CD14-positive monocyte (primary cell): ENCODE measurements at places on chromosomes 4 and X.

DNA sequence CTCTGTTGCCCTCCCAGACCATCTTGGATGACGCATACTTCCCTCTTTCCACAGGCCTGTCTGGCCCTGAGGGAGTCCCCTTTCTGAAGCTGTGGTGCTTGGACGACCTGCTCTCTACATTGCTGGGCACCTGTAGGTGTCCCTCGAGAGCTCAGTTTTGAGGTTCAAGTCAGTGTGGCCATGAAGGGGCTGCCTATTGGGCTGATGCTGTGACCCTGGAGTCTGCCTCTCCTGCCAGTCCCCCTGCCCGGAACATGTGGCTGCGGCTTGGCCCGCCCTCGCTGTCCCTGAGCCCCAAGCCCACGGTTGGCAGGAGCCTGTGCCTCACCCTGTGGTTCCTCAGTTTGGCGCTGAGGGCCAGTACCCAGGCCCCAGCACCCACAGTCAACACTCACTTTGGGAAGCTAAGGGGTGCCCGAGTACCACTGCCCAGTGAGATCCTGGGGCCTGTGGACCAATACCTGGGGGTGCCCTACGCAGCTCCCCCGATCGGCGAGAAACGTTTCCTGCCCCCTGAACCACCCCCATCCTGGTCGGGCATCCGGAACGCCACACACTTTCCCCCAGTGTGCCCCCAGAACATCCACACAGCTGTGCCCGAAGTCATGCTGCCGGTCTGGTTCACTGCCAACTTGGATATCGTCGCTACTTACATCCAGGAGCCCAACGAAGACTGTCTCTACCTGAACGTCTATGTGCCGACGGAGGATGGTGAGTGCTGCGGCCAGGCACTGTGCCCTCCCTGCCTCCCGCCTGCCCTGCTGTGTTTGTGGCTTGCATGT lies 3.0 kb downstream of the NLGN3 start:
- DNase-seq = no peak

DNA sequence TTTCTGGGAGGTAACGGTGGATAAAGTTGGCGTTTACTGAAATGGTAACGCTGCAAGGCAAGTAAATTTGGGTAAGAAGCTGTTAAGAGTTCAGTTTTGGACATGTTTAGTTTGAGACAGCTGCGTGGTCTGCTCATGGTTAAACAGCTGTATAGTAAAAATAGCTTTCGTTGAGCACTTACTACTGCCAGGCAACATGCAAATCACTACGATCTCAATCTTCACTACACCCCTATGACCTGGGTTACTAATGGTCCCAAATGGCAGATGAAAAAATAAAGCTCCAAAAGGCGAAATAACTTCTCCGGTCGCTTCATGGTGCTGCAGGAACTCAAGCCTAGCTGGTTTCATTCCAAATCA lies 22.2 kb downstream of the FABP2 start:
- DNase-seq = peak; percentile 1

DNA sequence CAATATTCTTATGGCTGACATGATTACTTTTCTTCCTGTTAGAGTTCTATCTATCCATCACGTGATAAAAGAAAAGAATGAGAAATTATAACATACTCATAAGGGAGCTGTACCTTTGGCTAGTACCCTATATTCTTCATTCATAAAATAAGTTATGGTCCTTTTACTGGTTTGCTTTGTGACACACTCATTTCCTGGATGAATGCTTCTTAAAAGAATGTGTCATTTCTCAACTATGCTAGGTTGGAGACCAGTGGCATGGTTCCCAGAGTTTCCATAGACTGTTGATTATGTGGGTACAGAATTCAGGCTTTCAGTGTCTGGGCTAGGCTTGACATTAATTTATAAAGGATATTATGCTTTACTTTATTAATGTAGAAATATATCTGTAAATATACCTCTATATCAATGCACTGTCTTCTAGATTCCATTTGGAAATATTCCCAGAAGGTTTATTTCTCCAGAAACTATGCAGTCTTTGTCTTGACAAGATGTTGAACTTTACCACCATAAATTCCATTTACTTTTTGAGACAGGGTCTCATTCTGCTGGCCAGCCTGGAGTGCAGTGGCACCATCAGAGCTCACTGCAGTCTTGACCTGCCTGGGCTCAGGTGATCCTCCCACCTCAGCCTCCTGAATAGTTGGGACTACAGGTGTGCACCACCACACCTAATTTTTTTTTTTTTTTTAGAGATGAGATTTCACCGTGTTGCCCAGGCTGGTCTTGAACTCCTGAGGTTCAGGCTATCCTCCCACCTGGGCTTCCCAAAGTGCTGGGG lies 23.8 kb downstream of the NUDT6 start:
- no peak for DNase-seq

GRCh38 chr4:78638337-78639172 lies 87.0 kb downstream of the ANXA3 start:
- DNase-seq = no peak

GRCh38 chr4:106303548-106304281 lies 12.3 kb downstream of the TBCK start:
- DNase-seq = no peak

- no peak for DNase-seq
These were observed 81.1 kb downstream of the HADH start for GRCh38 chr4:108070775-108071174.

DNA sequence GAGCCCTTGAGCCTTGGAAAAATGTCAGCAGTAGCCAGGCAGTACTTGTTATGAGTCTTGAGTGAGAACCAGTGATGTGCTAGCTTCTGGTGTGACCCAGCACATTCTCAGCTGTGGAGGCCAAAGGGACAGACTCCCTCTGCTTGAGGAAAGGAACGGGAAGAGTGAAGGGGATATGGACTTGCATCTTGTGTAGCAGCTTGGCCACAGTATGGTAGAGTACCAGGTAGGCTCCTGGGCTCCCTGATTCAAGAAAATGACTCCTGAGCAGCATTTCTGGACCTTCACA lies 1601.9 kb upstream of the ADGRL3 start:
- no peak for DNase-seq

DNA sequence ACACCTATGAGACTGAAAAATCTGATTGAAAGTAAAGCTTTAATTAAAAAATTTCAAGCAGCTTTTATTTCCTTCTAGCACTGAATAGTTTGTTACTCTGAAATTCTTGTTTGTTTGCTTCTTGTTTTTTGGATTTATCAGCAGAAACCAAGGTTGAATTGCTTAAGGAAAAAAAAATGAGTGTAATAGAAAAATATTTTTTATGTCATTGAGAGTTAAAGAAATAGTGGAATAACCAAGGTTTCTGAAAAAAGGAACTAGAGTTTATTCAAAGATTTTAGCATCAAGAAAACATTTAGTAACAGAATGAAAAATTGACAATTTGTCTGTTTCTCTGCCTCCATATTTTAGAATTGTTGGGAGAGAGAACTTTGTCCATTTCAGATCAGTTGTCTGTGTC lies 1852.2 kb downstream of the PCDH7 start:
- DNase-seq = peak; percentile 24

DNA sequence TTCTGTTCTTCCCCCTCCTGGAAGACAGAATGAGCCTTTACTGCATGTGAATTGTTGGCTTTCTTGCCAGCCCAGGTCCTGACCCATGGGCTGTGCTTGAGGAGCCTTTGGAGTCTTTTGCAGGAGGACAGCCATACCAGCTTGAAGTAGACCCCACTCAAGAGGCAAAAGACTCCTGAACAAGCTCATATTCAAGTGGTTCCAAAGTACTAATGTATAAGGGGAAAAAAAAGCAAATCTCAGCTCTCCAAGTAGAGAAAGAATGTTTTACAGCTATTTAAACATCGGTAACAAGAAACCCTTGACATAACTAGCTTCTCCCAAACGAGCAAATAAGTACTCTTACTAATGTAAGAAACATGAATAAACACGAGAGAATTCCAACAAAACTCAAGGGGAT lies 174.9 kb upstream of the MXRA5 start:
- no peak for DNase-seq

- DNase-seq = no peak
These were observed 174.4 kb downstream of the FHIP1A start for GRCh38 chr4:151583157-151583914.

DNA sequence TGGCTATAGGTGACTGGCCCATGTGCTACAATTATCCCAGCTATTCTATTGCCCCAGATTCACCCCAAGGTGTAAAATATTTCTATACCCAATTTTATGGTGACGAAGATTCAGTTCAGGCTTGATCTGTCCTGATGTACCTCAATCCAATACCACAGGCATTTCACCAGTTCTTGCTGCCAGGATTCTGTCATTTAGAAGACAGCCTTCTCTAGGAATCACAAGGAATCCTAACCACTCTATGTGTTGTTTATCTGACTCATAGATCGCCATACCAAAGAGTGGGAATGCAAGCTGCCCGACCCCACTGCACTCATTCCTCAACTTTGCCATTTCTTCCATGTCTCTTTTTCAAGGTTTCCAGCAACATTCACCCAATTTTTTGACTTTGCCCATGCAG lies 355.0 kb upstream of the EMCN start:
- no peak for DNase-seq

- no peak for DNase-seq
These were observed 136.2 kb downstream of the CFAP299 start for GRCh38 chr4:80471756-80472155.

GRCh38 chrX:65406532-65406931 lies 128.1 kb downstream of the LAS1L start:
- DNase-seq = peak; percentile 2

DNA sequence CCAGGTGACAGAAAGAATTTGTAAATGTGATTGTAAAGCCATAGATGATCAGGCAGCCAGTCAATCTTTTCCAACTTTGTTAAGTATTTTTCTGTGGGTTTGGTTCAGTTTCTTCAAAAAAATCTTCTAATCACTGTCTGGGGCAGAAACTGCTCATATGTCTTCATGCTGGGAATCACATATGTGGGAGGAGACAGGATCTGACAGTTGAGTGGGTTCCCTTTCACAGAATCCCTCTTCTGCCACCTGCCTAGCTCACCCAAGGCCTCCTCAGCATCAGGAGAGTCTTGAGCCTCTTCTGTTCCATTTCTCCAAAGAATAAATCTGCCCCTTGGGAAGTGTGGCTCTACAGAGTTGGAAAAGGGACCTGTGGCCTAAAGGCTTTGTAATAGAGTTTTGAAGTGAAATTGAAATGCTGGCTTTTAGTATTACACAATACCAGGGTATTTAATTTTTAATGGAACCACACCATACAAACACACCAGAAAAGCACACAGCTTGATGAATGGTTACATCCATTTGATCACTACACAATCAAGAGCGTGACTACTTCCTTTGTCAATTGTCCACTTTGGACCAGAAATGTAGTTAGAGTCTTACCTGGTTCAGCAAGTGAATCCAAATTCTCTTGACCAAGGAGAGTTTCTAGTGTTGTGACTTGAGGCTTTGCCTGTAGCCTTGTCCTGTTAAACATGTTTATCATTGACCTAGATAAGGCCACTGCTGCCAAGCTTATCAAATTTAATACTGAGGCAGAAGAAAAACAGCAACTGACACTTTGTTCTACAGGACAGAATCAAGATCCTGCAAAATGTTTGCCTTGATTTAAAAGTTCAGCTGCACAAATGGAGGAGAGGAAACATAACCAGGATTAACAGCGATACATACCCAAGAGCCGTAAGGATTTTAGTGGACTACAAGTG lies 20.4 kb downstream of the MSMO1 start:
- DNase-seq = no peak

DNA sequence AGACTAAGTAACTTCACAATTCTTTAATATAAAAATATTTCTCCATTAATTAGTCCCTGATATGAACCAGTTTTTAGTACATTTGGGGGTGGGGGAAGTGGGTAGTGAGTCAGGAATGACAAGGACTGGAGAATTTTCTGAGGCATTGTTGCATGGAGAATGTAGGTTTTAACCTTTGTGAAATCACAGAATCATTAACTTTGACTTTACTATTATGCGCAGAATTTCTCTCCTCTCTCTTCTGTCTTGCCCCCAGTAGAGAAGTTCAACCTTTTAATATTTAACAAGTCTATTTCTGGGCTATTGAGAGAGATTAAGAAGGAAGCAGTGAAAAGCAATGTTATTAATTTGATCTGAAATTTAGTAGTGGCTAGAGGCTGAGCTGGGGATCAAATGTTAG lies 597.0 kb downstream of the PCDH18 start:
- no peak for DNase-seq

- DNase-seq = no peak
These were observed 72.7 kb downstream of the MTMR1 start for GRCh38 chrX:150765782-150766350.

DNA sequence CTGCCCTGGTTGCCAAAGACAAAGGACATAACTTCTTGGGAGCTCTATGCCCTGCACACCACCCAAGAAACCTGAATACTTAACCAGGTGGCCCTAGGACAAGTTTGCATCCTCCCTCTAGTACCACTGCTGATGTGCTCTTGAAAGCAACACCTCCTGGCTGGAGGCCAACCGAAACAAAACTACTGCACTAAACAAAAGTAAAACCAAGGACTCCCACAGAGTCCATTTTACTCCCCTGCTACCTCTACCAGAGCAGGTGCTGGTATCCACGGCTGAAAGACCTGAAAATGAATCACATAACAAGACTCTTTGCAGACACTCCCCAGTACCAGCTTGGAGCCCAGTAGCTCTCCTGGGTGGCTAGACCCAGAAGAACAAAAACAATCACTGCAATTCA lies 941.8 kb downstream of the RAPGEF2 start:
- no peak for DNase-seq

- no peak for DNase-seq
These were observed 221.3 kb downstream of the GPAT3 start for GRCh38 chr4:83757121-83757621.

GRCh38 chr4:40995850-40996249 lies 218.5 kb downstream of the APBB2 start:
- DNase-seq = no peak

GRCh38 chrX:151675121-151675746 lies 20.0 kb upstream of the PRRG3 start:
- DNase-seq = no peak

DNA sequence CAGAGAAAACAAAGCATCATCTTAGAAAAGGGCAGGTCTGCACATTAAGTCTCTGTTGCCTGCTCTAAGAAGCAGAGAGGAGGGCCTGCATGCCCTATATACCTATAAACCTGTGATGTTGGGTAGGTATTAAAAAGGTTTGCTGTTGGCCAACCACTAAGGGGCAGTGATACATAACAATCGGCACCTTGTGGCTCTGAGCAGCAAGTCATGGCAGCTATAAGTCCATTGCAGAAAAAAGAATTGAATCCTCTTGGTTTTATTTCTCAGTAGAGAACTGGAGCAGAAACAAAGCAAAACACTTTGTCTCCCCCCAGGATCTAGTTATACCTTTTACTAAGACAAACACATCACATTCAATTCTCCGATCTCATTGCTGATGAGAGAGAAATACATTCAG lies 1364.4 kb downstream of the STIM2 start:
- DNase-seq = no peak

DNA sequence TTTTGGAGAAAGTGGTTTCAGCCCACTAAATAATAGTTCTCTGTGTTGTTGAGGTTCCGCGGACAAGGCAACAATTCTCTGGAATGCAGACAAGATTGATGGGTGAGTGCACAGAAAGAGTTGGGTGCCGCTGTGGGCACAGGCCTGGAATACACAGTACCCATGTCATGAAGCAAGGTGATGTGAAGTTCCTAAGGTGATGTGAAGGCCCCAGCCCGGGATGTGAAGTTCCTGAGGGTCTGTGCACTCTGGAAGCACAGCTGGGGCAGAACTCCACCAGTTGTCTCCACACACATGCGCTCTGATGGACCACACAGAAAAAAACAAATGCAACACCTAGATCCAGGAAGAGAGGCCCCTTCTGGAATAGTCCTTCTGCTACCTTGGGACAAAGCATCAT lies 86.6 kb upstream of the BMPR1B start:
- no peak for DNase-seq
